Fibroblast of skin of right biceps (primary cell): ENCODE measurements at places on chromosomes 4 and X.

GRCh38 chr4:184477201-184477999 lies 3.0 kb upstream of the IRF2 start:
- DNase-seq, result no peak

- DNase-seq, result peak; percentile 60
Observed at GRCh38 chr4:16029262-16029661, 54.6 kb downstream of the PROM1 start.

DNA sequence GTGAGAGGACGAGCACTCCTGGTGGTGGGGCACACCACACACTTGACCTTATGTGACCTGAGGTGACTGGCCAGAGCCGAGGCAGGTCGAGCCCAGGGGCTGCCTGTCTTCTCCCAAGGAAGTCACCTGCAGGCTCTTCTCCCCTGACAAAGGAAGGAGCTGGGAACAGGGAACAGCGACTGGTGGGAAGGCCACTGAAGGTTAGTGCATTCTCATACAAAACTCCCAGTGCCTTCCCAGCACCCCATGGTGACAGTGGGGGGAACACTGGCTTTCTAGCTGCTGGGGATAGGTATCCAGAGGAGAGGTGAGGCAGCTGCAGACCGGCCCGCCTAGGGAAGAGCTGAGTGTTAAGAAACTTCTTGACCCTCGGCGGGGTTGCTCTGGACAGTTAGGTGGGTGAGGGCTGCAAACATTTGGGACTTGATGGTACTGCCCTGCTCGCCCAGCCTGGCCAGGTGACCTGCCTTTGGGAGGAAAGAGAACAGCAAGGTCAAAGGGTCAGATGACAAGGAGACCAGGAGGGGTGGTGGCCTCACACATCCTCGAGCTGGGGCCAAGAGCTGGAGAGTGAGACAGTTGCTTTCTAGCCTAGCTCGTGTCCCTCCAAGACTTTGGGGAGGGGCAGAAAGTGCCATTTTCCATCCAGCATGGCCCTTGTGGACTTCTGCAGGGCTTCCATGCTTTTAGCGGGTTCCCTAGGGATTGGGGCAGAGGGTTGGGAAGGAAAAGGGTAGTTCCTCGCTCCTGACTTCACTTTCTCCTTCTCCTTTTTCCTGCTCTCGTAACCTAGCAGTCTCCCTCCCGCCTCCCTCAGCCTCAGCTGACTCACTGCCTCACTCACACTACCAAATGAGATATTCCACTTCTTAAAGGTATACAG lies 2.7 kb downstream of the NALF2 start:
- DNase-seq, result peak; percentile 0

DNA sequence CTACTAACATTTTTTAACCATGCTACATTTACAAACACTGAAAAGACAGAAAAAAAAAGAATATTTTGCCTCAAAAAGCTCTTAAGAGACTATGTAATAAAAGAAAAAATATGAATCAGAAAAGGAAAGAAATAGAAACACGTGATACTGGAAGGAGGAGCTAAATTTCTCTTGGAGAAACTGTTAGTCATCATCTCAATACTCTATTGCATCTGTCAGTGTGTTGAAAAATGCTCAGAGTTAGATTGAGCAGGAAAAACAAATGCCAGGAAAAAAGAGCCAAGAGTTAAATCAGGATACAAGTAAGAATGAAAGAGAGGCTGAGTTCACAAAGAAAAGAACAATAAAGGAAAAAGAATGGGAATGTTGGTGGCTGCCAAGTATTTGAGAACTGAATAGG lies 2.6 kb downstream of the RAB28 start:
- peak; percentile 56 for DNase-seq

GRCh38 chr4:181957088-181957487 lies 286.1 kb upstream of the TENM3 start:
- DNase-seq, result peak; percentile 98

GRCh38 chr4:112540695-112541094 lies 24.7 kb upstream of the NEUROG2 start:
- DNase-seq, result no peak

GRCh38 chr4:76611616-76612207 lies 176.7 kb downstream of the SHROOM3 start:
- peak; percentile 66 for DNase-seq

DNA sequence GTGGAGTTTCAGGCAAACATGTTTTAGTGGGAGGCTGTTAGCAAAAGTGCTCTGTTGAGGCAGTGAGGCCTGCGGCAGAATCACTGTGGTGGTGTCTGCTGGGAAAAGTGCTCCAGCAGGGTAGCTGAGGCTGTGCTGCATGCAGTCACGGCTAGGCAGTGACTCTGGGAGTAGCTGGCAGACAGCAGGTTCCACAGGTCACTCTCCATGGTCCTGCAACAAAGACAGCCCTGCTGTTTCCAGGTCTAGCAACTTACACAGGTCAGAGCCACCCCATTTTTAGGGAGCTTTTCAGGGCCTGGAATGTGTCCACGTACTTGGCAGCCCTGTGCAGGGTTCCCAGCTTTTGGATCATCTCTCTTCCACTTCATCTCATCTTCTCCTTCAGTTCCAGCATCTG lies 184.3 kb downstream of the NAA11 start:
- peak; percentile 15 for DNase-seq

DNA sequence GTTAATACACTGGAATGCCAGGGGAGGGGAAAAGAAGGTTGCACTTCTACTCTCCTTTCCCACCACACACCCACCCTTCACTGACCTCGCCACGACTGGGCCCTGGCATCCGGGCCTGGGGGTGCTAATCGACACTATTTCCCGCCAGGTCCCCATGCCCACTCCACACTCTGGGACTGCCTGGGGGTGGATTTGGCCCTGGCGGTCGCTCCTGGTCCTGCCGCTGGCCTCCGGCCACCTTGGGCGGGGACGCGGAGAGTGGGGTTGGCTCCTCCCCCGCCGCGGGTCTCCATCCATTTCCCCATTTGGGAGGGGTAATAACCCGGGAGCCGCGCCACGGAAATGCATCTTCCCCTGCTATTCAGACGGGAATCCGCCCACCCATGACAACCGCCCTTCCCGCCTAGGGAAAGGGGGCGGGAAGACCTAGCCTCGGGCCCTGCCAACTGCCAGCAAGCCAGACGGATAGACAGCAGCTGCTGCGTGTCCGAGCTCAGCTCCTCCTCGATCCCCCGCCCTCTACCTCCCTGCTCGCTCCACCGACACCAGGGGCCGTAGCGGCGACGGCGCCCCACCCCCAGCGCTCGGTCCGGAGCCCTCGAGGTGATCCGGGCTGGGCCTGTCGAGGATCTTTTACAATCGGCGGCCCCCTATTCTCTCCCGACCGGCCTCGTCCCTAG lies 78.1 kb downstream of the RLIM start:
- DNase-seq, result peak; percentile 83

GRCh38 chrX:22365460-22365859 lies 92.7 kb downstream of the CBLL2 start:
- DNase-seq, result peak; percentile 87

DNA sequence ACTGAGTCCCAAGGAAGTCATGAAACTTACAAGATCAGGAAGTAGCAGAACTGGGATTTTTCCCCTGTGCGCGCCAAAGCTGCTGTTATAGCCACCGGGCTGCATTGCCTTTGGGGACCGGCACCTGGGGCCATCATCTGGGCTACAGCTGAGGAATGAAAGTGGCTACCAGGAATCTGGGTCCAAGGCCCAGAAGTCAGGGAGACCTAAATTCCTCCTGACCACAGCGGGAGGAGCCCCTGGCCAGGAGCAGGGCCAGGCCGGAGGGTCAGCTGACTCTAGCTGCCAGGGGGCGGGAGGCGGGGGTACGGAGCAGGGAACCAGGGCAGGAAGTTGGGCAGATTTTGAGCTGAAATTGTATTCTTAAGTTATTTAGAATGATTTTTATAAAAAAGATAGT lies 242.4 kb downstream of the EVC2 start:
- no peak for DNase-seq

- DNase-seq, result peak; percentile 16
Observed at GRCh38 chrX:132741689-132742088, 216.7 kb downstream of the HS6ST2 start.

- DNase-seq, result no peak
Observed at GRCh38 chrX:20418379-20419150, 151.9 kb upstream of the RPS6KA3 start.

- no peak for DNase-seq
Observed at GRCh38 chr4:53371049-53371448, 5.2 kb upstream of the SCFD2 start.
